Posterior cingulate gyrus (tissue), 11 donors: ENCODE measurements at places on chromosomes 3 and 15.

GRCh38 chr3:141070727-141071357, 19.7 kb downstream of the SPSB4 start:
- no peak for DNase-seq

GRCh38 chr3:158660711-158661110, 11.7 kb downstream of the LXN start:
- DNase-seq, result no peak

DNA sequence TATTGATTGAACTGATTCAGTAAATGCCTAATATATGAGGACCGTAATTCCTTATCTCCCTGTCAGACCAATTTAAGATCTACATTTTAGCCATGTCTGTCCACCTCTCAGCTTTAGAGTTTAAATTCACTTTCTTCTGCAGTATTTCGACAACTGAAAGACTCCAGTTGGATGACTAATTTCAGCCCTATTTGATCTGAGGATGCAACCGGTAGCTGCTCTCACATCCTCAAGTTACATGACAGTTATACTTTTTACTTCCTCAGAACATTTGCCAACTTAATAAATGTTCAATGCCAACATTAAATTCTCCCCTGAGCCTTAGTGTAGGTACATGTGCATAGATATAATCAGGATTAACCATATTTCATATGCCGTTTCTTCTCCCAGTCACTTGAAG, 2.5 kb upstream of the HHLA2 start:
- DNase-seq, result no peak

DNA sequence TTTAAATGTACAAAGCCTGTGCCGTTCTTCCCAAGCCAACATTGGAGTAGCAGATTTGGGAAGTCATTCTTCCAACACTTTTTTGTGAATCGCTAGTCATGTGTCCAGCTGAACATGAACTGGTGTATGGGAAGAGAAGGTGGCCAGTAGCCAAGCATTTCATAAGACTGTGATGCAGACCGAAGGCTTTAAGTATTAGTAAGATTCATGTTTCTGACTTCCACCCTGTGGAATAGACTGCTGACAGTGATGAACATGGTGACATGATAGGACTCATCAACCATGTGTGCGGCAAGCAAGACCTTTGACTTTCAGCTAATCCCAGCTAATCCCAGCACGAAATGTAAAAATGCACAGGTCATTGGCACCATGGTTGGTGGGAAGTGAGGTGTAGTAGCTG, 48.3 kb upstream of the THSD4 start:
- no peak for DNase-seq

DNA sequence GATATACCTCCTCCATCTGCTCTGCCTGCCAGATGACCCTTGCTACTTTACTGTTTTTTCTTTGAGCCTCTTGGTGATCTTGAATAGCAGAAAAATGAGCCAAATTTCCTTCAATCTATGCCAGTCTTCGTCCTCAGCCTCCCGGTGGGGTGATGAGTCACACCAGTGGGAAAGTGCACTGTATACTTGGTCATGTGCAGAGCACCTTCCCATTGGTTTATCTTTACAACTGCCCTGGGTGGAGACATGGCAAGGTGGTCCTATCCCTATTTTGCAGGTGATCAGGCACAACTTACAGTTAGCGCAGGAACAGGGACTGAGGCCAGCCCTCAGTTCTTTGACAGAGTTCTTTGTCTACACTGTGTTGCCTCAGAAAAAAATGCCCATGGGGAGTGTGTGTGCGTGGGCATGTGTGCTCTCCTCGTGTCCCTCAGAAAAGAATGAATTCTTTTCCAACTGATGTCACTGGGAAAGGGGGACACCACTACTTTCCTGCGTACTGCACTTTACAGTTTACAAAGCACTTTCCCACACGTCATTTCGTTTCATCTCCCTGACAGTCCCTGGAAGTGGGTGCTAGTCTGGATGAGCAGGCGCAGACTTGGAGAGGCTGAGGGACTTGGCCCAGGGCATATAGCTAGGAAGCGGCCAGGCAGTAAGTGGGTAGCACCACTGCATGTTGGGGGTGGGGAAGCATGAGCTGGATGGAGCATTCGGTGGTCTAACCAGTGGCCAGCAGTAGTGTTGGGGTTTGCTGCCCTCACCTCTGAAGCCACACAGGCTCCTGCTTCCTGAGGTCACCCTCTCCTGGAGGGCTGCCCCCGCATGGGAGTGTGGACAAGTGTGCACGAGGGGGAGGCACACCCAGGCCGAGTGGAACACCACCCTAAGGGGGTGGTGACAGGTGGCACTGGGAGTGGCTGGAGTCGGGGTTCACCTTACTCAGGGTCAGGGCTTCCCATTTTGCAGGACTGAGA, 24.1 kb downstream of the SMAD3 start:
- DNase-seq, result no peak

GRCh38 chr3:58006661-58007060, 1.6 kb upstream of the FLNB start:
- no peak for DNase-seq

DNA sequence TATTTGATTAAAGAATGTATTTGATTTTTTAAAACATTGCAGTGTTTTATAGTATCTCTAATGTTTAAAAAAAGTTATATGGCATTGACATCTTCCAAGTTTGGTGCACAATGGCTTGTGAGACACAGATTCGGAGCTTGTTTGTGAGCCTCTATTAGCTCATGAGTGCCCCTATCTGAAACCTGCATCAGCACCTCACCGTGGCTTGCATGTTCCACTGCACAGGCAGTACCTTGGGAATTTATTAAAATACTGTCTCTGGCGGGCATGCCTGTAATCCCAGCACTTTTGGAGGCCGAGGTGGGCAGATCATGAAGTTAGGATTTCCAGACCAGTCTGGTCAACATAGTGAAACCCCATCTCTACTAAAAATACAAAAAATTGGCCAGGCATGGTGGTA, 6.8 kb upstream of the RTP2 start:
- DNase-seq, result no peak

GRCh38 chr15:22956978-22957260, 23.2 kb downstream of the CYFIP1 start:
- DNase-seq, result peak; percentile 79

- DNase-seq, result no peak
These were observed 157.1 kb downstream of the RSRC1 start for GRCh38 chr3:158267015-158267414.

GRCh38 chr3:184110316-184110725, 13.5 kb downstream of the HTR3E start:
- no peak for DNase-seq

GRCh38 chr3:11641316-11641682, 2.4 kb downstream of the VGLL4 start:
- DNase-seq, result no peak

DNA sequence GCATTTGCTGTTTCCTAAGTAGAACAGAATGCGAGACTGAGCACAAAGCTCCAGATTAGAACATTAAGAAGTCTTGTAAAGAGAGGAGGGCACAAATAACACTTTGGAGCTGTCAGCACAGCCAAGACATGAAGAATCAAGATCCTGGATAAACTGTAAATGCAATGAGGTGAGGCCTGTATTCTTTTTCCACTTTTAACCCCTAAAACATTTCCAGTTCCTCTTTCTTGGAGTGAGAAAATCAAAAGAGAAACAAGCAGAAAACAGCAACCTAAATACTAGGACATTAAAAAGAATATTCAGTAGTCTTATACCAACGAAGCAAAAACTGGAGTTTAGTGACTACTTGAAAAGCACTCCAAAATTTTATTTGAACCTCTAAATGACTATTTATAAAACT, 204.3 kb downstream of the ZBTB20 start:
- no peak for DNase-seq

DNA sequence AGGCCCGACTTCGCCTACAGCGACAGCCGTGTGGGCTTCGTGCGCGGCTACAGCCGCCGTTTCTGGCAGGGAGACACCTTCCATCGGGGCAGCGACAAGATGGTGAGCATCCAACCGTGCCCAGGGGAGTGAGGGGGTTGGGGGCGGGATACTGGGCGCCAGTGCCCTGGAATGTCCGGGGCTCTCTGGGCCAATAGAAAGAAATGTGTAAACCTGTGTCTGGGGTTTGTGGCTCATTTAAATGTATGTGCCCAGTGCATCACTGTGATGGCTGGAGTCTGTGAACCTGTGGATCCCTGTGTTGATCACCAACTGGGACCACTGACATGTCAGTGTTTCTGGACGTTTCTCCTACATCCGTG, 423 bp downstream of the CHAC1 start:
- DNase-seq, result no peak

DNA sequence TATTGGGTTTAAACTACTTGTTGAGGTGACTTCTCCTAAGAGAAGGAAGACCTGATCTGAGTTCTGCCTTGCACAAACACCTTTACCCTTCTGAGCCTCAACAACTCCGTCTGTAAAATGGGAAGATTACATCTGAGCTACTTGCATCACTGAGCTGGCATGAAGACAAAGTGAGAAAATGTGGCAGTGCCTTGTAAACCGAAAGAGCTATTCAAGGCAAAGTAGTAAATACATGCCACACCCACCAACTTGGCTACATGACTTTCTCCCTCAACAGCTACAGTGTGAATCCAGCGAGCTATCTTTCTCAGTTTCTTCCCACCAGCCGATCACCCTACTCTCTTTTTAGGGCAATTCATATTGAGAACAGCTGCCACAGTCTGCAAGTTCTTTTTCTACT, 148.3 kb downstream of the FOXB1 start:
- no peak for DNase-seq

DNA sequence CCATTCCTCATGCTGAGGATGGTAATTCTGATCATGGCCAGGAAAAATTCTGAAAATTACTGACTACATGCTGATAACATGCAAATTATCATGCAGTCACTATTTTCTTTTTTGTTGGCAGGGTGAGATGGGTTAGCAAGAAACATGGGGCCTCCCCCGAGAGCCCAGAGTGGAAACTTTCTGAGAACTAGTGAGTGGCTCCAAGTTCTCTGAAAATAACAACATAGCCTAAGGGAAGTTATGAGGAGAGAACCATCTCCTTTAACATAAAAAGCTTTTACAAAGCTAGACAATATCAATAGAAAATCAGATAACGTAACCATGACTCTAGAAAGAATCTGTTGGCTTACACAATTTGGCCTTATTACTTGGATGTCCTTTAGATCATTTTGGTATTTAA, 254.2 kb downstream of the PLOD2 start:
- DNase-seq, result no peak

- no peak for DNase-seq
These were observed 52.7 kb downstream of the MITF start for GRCh38 chr3:69791919-69792399.

- no peak for DNase-seq
These were observed 75.1 kb downstream of the TNIK start for GRCh38 chr3:171385086-171385485.

DNA sequence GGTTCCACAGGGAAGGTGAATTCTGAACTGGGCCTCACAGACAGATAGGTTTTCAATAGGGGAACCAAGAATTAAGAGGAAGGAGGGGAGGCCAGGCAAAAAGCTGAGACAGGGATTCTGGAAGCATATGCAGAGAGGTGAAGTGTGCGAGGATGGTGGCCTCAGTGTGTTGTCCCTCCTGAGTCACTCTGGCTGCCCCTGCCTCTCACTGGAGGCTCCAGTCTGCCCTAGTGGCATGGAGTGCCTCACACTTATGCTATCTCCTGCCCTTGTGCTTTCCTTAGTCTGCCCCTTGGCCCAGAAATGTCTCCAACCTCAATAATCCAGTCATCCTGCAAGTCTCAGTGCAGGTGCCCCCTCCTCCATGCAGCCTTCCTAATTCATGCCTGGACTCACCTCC, 32.2 kb upstream of the RBP1 start:
- no peak for DNase-seq

GRCh38 chr15:51861557-51862359, 32.3 kb downstream of the TMOD3 start:
- no peak for DNase-seq

DNA sequence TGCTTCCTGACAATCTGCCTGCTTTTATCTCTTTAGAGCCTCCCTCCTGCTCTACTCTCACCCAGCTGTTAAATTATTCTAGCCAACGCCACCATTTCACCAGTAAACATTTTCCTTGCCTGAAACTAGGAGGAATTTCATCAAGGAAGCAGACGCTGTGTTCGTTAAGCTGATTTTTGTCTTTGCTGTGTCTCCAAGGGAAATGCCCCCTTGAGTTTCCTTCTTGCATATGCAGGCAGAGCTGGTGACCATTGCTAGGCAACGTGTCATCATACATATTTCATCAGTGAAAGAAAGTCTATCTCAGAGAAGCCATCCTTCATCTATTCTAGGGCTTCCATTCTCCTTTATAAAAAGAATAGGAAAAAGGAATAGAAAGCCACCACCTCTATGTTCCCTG, 87.0 kb upstream of the ST8SIA2 start:
- DNase-seq, result no peak

GRCh38 chr15:51602484-51602883, 20.1 kb downstream of the DMXL2 start:
- no peak for DNase-seq

DNA sequence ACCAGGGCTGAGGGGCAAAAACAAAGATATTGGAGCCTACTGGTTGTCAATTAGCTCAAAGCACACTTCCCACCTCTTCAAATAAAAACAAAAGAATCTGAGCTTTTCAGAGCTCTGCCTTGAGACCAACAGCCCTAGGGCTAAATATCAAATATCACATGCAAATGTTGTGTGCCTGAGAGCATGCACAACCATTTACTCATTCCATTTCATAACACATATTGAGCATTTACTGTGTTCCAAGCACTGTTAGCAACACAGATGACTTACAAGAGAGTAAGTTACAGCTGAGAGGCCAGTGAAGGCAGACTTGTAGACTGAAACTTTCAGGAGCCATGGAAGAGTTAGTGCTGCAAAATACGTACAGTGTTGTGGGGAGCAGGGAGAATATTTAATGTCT, 222.4 kb downstream of the CPNE4 start:
- DNase-seq, result no peak

GRCh38 chr3:184814214-184814613, 2.2 kb downstream of the VPS8 start:
- DNase-seq, result no peak

DNA sequence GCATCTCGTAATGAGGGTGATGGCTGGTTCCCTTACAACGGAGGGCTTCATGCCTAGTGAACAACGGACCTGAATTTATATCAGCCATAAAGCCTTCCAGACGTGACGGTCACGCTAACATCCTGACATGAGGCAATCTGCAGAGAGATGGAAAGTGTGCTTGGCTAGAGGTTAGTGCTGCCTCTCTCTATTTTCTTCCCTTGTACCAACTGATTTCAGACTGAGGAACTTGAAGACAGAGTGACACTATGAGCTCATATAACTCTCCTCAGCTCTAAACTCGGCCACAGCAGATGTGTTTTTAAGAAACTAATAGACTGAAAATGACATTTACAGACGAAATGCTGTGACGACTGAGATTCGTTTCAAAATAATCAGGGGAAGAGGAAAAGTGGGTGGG, 122.4 kb downstream of the XXYLT1 start:
- DNase-seq, result no peak

DNA sequence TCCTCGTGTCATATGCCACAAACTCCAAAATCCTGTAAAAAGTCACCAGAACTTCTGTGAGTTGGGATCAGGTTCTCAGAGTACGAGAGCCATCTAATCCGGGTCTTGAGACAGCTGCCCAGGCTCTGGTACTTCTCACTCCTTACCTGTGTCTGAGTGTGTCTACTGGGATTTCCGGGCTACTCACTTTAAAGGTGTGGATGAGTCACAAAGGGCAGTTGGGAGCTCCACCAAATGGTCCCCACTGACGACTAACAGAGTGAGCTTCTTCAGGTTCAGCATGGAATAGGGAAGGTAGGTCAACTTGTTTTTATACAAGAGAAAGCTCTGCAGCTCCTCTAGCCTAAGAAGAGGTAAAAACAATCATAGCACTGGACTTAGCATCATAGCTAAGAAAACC, 29.5 kb downstream of the RTP3 start:
- no peak for DNase-seq
